ENCODE measurements at places on chromosomes 3 and 15. TPM values are rescaled to one million over a fixed set of nuclear protein-coding genes. Genes with fewer than 3 reads are reported as not detected.
A peak's percentile ranks its signal among the peaks of the same experiment; 100 is the strongest.

DNA sequence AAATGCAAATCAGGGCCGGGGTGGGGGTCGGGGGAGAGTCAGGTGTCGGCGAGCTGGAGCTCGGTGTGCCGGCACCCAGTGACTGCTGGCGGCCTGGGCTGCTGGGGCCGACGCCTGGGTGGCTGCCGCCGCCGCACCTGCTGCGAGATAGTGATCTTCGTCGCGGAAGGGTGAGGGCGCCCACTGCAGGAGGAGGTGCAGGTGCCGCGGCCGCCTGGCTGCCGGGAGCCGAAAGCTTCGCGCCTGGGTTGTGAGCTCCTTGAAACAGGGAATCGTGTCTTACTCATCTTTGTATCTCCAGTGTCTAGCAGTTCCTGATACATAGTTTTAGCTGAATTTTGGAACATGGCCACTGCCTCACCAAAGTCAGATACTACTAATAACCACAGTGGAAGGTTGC lies 64.0 kb upstream of the CPOX start:
- peaks cover 3% of the 10 kb centered on the region for H3K4me1 ChIP-seq
- no peak for DNase-seq
- no peak overlapping the region for H3K4me3 ChIP-seq
- H3K27ac ChIP-seq: no peak overlapping the region
- no peaks in the 10 kb centered on the region for H3K27me3 ChIP-seq
- no peaks in the 10 kb centered on the region for H3K36me3 ChIP-seq

DNA sequence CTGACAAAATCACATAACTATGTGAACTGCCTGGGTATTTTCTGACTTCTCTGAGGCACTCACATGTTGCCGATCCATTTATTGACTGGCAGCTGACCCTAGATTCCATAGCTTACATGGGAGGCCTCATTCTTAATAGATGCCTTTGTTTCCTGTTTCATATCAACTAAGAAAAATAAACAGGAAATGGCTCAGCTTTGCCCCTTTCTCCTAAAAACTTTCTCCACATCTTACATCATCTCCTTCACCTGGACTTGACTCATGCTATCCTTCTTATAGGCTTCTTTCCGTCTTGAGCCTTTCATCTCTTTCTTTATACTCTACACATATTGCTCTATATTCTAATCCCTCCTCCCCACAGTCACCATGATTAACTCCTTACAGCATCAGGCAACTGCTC lies 38.0 kb downstream of the TXNRD3 start:
- peaks cover 16% of the 10 kb centered on the region for H3K36me3 ChIP-seq
- H3K27ac ChIP-seq: no peak overlapping the region
- no peak for DNase-seq
- H3K4me3 ChIP-seq: no peak overlapping the region
- no peaks in the 10 kb centered on the region for H3K4me1 ChIP-seq

- peak within 1 kb of the TSS; percentile 83 for H3K27ac ChIP-seq
- DNase-seq: peak; percentile 75
- peak within 1 kb of the TSS; percentile 46 for H3K4me3 ChIP-seq
- no peaks in the 10 kb centered on the region for H3K27me3 ChIP-seq
These were observed at the start of gene PLA2G4F for GRCh38 chr15:42156243-42156922. PLA2G4F (minus strand) TSS chr15:42156636; CDS start chr15:42156549, 87 bp downstream.

DNA sequence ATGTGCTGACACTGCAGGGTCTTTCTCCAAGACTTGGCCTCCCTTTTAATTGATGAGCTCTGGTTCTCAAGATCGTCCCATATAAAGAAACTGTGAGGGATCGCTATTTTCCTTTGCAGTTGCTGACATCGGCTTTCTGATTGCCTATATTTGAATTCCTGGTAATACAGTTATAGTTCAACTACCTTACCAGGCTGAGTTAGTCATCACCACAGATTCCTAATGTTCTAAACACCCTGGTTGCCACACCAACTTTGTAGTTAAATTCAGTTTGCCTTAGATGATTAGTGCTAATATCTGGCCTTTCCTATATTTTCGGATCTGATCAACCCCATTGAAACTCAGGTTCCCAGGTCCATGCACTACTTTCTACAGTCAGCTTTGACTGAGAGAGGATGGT lies 125.0 kb downstream of the GMNC start:
- no peak overlapping the region for H3K27ac ChIP-seq
- H3K27me3 ChIP-seq: no peaks in the 10 kb centered on the region
- H3K4me1 ChIP-seq: no peaks in the 10 kb centered on the region
- no peak overlapping the region for H3K4me3 ChIP-seq
- no peaks in the 10 kb centered on the region for H3K36me3 ChIP-seq
- no peak for DNase-seq

DNA sequence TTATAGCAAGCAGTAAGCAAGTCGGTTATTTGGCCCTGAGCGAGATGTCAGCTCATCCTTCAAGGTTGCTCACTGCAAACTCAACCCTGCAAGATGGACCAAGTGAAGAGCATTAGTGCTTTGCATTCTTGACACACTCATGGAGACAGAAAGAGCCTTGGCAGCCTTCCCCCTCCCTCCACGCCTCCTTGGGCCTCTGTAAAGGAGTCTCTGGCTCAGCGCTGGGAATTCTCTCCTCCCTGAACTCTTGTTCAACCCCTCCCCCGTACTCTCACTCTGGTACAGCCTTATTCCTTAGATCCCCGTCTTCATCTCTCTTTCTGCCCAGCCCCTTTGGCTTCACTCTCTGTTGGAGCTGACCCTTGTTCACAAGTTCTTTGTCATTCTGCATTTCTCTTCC lies 2.2 kb upstream of the CX3CR1 start:
- peaks cover 5% of the 10 kb centered on the region for H3K4me1 ChIP-seq
- H3K4me3 ChIP-seq: no peak overlapping the region
- H3K36me3 ChIP-seq: no peaks in the 10 kb centered on the region
- no peak overlapping the region for H3K27ac ChIP-seq

GRCh38 chr15:36498916-36499315 lies 80.5 kb upstream of the CDIN1 start:
- no peak for DNase-seq
- H3K36me3 ChIP-seq: no peaks in the 10 kb centered on the region
- no peaks in the 10 kb centered on the region for H3K4me1 ChIP-seq
- no peak overlapping the region for H3K27ac ChIP-seq
- H3K4me3 ChIP-seq: no peak overlapping the region

GRCh38 chr3:47996440-47996839 lies 19.8 kb downstream of the MAP4 start:
- no peak overlapping the region for H3K27ac ChIP-seq
- H3K36me3 ChIP-seq: peaks cover 23% of the 10 kb centered on the region

GRCh38 chr3:196192524-196193051 lies 18.6 kb downstream of the ZDHHC19 start:
- H3K36me3 ChIP-seq: no peaks in the 10 kb centered on the region
- peaks cover 28% of the 10 kb centered on the region for H3K4me1 ChIP-seq
- no peak overlapping the region for H3K4me3 ChIP-seq
- H3K27ac ChIP-seq: peak overlapping the region; percentile 61
- DNase-seq: no peak
- no peaks in the 10 kb centered on the region for H3K27me3 ChIP-seq

Gene SEMA6D
- 22.0 TPM for total RNA-seq

Gene VPS18
- 24.9 TPM for total RNA-seq

Gene CPLX3
- total RNA-seq: not detected

Gene ZNF770
- total RNA-seq: 71.1 TPM

Gene HCN4
- total RNA-seq: not detected

Gene SERPINI2
- not detected for total RNA-seq
